ENCODE measurements at places on chromosomes 16 and 17.

DNA sequence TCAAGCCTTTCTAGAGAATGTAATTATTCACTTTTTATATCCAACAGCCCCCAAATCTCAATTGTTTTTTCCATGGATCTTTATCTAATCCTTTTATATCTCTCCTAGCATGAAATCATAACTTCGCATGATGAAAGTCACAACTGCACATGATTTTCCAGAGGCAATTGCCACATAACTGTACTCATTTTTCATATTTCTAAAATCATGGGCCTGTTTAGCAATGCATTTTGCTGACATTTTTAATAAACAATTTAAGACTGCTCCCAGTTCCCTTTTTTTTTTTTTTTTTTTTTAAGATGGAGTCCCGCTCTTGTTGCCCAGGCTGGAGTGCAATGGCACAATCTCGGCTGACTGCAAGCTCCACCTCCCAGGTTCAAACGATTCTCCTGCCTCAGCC lies 83.5 kb downstream of the VMP1 start:
- DNase-seq: no peak

GRCh38 chr16:19505600-19506303 lies 16.1 kb downstream of the GDE1 start:
- DNase-seq: no peak

GRCh38 chr16:64470916-64471315 lies 650.9 kb downstream of the CDH11 start:
- DNase-seq: no peak

- no peak for DNase-seq
Observed at GRCh38 chr17:72305472-72305871, 184.7 kb downstream of the SOX9 start.

DNA sequence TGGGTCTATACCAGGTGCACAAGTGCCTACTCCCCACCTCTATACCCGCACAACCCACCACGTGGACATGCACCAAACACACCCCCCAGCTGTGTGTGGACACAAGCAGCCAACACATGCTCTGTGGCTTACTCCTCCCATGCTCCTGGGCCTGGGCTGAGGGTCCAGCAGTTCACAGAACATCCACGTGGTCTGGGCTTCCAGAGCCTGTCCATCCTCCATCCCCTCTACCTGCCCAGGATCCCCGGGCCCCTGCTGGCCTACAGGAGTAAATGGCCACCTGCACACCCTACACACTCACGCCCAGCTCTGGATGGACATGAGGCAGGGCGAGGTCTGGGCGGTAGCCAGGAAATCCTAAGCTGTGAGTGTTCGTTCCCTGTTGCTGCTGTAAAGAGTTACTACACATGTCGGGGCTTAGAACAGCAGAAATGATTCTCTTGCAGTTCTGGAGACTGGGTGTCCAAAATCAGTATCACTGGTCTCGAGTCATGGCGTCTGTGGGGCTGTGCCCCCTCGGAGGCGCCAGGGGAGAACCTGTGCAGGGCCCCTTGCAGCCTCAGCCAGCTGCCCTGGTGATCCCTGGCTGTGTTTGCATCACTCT lies 15.0 kb upstream of the RAI1 start:
- DNase-seq: no peak

- DNase-seq: no peak
Observed at GRCh38 chr16:87457709-87458423, 35.0 kb downstream of the ZCCHC14 start.

DNA sequence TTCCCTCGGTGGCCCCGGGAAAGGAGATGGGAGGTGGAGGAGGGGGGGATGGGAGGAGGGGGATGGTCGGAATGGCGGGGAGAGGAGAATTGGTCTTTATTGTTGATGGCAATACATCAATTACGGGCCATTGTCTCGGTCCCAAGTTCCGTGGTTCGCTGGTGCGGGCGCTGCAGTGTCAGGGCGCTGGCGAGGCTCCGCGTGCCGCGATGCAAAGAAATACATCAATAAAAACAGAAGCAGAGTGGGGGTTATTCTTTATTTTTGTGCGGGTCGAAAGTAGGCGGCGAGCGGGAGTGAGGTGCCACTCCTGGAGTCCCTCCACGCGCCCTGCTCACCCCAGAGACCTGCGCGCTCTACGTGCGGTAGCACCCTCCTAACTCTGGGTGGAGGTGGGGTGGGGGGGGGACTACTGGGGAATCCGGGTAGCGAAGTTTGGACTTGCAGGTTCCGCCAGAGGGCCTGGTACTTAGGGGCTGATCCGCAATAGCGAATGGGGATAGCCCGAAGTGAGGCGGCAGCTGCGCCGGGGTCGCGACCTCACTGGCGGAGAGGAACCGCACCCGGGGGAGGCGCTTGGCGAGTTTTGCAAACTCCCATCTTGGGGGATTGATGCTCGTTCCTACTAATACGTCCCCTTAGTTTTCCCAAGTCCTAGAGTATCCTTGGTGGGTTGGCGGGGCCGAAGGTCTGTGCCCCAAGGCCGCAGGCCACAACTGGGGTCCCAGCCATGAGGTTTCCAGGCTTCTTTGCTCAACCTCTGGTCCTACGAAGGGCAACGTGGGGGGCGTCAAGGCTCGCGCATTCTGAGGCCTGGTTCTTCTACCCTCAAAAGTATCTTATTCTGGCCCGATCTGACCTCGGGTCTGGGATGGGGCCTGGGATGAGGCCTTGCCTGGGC lies 3.5 kb upstream of the SALL1 start:
- DNase-seq: no peak

- no peak for DNase-seq
Observed at GRCh38 chr17:60602871-60603270, 2.9 kb downstream of the PPM1D start.

DNA sequence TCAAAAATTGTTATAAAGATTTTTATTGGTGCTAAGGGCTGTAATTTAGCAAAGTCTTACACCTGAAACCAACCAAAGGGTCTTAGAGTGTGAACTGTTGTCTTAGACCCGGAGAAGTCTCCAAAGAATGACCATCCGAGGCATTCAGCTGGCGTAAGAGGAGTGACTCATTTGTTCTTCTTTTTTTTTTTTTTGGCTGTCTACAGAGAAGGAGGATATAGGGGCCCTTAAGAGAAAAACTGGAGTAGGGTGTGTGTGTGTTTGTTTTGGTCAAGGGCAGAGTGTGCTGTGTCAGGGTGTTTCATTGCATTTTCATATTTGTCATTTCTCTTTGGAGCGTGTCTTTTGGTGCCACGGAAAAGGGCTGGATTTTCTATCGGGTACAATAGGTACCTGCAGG lies 508.0 kb downstream of the WWOX start:
- peak; percentile 13 for DNase-seq

- peak; percentile 46 for DNase-seq
Observed at GRCh38 chr17:34998205-34998604, 17.9 kb downstream of the LIG3 start.

DNA sequence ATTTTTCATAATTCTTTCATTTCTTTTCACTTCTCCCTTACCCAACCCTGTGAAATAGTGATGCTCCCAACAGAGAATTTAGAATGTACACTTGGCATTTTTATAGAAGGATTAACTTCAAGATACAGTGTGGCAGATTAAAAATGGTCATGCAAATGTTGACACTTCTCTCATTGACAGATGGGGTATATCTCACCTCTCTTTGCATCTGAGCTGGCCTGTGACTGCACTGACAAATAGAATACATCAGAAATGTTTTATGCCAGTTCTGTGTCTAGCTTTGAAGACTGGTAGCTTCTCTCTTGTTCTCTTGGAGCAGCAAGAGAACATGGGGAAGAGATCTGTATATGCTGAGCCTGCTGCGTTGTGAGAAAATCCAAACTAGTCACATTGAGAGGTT lies 949.6 kb downstream of the CDH11 start:
- no peak for DNase-seq

GRCh38 chr17:49403514-49404289 lies 11.0 kb downstream of the PHB1 start:
- DNase-seq: no peak

- peak; percentile 42 for DNase-seq
Observed at GRCh38 chr16:72124761-72125634, 31.4 kb downstream of the DHX38 start.

DNA sequence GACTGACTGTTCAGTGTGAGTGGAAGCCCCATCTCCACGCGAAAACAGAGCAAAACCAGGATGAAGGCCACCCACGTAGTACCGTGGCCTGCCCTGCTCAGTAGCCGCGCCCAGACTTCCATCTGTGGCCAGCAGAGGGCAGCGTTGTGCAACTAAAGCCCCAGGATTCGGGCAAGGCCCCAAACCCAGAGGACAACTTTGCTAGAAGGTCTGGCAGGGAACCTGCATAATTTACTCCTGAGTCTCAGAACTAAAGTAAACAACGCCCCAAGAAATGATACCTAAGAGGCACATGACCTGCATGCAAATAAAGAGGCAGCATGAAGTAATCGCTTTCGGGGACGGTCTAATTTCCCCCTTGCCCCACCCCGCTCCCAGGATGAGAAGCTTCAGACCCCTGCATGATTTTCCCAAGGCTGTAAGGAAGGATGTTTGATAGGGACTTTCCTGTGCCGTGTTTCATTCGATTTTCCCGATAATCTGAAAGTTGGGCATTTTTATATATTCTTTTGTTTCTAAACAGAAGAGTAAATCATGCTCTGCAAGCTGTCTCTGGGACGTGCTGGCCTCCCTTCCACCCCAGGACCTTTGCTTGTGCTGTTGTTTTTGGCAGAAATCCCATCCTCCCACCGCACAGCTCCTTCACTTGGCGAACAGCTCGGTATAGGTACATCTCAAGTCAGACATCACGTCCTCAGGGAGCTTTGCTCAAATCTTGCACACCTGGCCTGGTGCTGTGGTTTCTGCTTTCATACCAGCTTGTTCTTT lies 18.6 kb downstream of the HSBP1 start:
- DNase-seq: peak; percentile 23

DNA sequence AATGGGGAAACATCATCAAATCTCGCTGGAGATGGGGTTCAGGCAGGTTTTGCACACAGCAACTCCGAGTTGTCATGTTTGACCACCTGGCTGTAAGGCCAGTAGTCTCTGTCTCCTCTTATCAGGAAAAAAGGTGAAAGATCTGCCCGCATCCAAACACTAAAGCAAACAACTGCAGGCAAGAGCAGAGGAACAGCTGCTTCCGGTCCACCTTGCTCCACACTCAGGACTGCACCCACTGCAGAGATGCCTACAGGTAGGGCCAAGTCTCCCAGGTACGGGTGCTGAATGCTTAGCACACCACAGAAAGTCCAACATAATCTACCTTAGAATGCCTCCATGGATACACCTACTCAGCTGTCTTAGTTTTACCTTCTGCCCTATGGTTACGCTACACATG lies 7.3 kb downstream of the TEX2 start:
- DNase-seq: no peak

GRCh38 chr16:67151431-67152097 lies 766 bp upstream of the B3GNT9 start:
- DNase-seq: peak; percentile 14

DNA sequence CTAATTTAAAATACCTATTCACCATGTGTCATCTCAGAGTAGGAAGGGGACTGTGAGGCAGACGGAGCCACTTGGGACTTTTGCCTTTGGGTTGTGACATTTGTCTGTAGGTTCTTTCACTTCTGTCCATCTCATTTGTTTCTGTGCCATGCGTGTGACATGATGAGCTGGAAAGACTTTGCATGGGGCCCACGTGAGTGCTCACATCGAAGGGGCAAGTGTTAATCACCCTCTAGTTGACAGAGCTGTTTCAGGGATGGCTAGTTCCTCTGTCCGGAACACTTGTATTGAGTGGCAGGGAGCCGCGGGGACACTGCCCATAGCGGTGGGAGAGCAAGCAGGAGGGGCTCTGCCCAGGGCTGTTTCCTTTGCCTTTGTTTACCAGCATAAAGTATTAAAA lies 112.0 kb downstream of the RPTOR start:
- no peak for DNase-seq

DNA sequence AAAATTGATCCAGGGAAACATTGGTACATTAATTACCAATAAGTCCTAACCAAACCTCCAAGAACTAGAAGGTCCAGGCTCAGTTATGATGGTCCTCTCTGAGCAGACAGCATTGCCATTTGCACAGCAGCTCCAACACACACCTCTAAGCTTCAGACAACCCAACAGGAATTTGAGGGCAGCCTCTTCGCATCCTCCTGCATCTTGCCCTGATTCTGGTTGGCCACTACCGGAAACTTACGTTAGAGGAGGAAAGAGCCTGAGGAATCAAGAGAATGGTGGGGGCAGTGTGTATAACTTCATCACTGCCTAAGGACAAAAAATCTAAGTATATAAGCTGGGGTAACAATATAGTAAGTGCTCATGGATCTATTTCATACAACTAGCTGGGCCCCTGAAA lies 15.7 kb downstream of the FAM117A start:
- no peak for DNase-seq

DNA sequence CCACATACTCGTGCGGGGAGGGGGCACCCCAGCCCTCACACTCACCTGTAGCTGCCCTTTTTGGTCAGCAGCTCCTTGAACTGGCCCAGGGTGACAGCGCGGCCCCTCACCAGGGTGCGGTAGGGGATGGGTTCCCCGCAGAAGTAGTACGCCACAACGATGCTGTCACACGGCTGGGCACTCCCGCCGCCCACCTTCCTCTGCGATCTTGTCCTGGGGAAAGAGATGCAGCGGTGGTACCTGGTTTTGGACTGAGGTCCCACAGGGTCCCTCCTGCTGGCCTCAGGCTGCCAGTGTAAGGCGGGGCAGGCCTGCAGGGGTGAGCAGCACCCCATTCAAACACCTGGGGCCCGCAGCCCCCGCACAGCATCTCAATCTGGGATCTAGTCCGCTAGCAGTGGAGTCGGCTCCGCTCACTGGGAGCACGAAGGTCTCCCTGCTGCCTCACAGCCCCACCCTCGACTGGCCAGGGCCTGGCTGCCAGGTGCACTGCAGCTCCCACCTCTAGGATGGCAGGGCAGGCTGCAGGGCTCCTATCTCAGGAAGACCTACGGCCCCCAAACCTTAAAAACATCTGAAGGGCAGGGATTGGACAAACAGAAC lies 6.5 kb downstream of the PDIA2 start:
- no peak for DNase-seq

DNA sequence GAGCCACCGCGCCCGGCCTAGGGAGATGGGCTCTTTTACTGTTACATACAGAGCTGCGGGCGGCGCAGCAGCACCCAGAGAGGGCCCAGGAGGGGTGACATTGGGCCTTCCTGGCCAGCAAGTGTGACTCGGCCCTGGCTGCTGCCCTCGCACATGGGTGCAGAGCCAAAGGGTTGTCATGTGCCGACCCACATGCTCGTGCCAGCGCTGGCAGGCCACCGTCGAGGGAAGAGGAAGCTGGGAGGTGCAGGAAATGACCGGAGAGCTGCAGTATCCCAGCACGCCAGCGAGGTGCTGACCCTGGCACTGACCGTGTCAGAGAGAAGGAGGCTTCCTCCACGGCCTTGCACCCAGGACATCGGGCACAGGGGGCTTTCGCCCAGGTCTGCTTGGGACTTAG lies 8.0 kb downstream of the ENDOV start:
- DNase-seq: no peak
